ENCODE measurements at places on chromosomes 2 and 18.

DNA sequence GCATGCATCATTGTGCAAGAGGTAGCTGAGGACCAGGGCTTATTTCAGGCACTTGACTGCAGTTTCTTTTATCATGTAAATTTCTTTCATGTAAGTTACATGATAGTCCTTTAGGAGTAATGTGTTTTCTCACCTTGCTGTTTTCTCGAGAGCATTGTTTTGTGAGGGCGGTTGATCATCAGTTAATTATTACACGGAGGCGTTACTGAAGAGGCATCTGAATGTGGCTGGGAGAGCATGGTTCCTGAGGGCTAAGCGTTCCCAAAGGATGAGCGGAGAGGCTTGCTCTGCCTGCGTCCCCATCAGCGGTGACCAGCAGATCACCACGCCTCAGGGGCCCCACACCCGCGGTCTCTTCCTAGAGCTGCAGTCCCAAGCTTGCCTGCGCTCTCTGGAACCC is 156.1 kb upstream of the NFATC1 start:
- no peak for DNase-seq

GRCh38 chr2:232839411-232840079 is 30.5 kb upstream of the SNORC start:
- DNase-seq, result no peak

DNA sequence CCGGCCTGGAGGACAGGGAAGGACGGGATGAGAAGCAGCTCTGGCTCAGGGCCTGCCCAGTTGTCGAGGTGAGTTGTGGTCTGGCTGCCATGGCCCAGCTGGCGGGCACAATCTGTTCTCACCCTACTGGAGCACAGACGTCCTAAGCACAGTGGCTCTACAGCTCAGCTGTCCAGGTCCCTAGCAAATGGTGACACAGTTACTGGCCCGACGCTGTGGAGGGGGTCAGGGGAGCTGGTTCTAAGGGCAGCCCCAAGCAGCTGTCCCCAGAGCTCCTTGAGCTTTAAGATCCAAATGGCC is 32.9 kb downstream of the KCNK3 start:
- DNase-seq, result no peak

DNA sequence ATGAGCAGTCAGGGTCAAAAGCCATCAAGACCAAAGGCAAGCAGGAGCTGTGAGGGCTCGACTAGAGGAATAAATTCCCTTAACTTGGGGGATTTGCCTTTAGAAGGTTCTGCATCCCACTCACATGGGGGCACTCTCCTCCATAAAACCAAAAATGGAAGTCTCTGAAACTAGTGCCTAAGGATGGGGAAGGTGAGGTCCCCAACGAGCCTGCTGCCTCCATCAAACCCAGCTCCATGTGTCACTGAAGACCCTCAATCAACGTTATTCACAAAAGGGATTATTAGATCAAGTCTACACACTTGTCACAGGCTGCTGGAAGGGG is 254.9 kb upstream of the NCKAP5 start:
- no peak for DNase-seq

DNA sequence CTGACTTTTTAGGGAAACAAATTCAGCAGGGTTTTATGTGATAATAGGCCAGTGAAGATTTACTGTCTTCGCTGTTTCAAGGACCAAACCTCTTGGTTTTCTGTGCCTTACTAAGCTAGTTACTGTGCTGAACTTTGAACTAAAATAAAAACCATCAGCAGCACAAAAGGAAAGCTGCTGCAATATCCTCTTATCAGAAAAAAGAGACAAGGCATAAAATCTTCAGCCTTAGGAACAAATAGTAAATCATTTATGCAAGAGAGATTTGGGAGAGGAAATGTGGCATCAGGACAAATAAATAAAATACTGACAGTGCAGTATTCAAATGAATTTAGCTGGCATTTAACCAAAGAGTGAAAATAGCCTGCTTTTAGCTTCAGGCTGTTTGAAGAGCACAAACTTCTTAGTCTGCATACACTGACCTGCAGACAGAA is 64.1 kb upstream of the EHBP1 start:
- DNase-seq, result no peak

DNA sequence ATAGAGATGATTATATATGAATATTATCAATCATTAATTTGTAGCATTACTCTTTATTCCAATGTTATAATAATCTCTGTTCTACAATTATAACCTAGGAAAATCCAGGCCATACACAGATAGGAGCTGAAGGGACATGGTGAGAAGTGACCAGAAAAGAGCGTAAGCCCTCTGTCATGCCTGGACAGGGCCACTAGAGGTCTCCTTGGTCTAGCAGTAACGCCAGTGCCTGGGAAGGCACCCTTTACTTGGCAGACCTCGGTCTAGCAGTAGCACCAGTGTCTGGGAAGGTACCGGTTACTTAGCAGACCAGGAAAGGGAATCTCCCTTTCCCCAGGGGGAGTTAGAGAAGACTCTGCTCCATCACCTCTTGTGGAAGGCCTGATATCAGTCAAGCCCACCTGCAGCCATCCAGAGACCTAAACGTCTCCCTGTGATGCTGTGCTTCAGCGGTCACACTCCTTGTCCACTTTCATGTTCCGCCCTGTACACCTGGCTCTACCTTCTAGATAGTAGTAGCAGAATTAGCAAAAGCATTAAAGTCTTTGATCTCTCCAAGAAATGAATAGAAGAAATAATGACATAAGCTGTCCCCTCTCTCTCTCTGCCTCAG is 447.5 kb upstream of the FSIP2 start:
- no peak for DNase-seq

- no peak for DNase-seq
Measured at GRCh38 chr2:173947131-173947530, 18.0 kb downstream of the SP3 start.

- DNase-seq, result no peak
Measured at GRCh38 chr18:72107647-72108383, 436.3 kb downstream of the CBLN2 start.

DNA sequence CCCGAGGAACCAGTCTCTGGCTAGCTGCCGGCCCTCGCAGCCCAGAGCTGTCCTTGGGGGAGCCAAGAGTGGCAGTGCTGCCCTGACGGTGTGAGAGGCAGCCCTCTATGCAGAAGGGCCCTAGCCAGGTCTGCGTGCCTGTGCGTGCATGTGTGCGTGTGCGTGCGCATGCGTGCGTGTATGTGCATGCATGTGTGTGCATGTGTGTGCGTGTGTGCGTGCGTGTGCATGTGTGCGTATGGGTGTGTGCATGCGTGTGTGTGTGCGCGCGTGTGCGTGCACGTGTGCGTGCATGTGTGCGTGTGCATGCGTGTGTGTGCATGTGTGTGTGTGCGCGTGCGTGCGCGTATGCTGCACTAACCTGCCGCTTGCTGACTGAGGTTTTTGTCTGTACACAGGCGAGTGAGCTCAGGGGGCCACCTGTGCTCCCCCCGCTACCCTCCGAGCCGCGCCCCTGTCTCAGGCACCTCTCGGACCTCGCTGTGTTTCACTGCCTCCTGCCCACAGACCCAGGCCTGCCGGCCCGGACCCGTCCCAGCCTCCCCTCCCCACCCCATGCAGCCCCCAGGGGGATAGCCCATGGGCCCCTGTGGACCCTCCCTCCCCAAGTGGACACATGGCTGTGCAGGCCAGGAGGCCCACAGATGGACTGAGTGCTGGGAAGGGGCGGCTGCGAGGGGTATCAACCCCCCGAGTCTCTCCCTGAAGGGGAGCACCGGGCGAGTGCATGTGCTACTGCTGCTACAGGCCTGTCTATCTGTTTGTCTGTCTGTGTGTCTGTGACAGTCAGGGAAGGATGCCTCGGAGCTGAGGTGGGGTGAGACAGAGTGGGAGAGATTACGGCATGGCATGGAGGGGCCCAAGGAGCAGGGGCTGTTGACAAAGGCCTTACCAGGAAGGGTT is 31.3 kb downstream of the SPEG start:
- no peak for DNase-seq

DNA sequence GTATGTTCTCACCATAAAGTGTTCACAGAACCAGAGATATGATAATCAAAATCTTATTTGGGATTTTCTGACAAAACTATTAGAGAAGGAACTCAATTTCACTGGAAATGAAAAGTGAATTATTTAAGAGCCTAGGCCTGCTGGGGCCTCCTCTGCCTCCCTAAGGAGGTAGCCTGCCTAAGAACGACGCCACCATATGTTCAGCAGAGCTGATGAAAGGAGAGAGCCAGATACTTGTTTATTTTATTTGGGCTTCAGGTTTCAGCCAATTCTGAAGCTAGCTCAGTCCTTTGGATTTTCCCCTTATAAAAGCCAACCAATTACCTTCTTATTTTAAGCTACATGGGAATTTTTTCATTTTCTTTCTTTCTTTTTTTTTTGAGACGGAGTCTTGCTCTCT is 433.1 kb upstream of the MAP2 start:
- DNase-seq, result no peak

GRCh38 chr2:113755035-113755834 is 1.2 kb downstream of the SLC35F5 start:
- no peak for DNase-seq

DNA sequence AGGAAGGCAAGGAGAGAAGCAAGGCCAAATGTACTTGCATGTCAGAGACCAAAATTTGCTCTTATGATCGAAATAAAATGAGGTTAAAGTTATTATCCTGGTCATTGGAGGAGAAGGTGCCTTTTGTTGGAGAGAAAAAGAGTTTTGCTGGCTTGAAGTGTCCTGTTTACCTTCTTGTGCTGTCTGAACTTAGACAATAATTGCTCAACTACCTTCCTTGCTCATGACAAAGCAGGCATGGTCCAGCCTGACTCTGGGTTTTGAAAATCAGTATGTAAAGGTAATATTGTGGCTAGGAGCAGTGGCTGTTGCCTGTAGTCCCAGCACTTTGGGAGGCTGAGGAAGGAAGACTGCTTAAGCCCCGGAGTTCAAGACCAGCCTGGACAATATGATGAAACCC is 89.1 kb downstream of the MEIS1 start:
- DNase-seq, result no peak

GRCh38 chr2:231640641-231641111 is 48.0 kb downstream of the TEX44 start:
- peak; percentile 44 for DNase-seq

DNA sequence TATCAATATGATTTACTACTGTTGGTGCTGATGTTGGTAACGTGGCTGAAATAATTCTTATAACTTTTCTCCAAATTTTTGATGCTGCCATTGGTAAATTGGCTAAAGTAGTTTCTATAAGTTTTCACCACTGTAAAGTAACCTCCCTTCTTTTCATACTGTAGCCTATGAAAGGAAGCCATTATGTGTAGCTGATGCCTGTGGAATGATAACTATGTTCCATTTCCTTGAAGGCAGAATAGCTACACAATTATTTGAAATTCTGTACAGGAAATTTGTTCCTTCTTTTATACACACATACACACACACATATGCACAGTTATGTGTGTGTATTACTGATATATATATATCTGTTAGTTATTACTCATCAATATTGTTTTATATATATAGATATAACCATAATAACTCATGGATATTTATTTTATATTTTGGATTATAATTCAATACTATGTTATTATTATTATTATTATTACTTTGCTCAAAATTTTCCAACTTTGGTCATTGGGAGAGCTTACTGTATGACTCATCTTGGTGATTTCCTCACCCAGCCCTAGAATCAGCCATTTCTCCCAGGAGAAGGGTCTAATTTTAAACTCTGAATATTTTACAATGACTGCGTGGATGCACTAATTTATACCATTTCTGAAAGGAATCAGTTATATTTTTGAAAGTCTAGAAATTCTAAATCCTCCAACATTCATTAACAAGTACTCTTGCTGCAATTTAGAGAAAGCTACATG is 1677.7 kb downstream of the SUCLG1 start:
- no peak for DNase-seq
